ENCODE measurements at places on chromosomes 2 and 18. TPM values are rescaled to one million over a fixed set of nuclear protein-coding genes. Genes with fewer than 3 reads are reported as not detected.

- H3K27me3 ChIP-seq = no peaks in the 10 kb centered on the region
- H3K36me3 ChIP-seq = no peaks in the 10 kb centered on the region
- no peaks in the 10 kb centered on the region for H3K4me1 ChIP-seq
- H3K27ac ChIP-seq = no peak overlapping the region
- DNase-seq = no peak
Measured at GRCh38 chr18:75656035-75656434, 228.5 kb upstream of the SMIM21 start.

DNA sequence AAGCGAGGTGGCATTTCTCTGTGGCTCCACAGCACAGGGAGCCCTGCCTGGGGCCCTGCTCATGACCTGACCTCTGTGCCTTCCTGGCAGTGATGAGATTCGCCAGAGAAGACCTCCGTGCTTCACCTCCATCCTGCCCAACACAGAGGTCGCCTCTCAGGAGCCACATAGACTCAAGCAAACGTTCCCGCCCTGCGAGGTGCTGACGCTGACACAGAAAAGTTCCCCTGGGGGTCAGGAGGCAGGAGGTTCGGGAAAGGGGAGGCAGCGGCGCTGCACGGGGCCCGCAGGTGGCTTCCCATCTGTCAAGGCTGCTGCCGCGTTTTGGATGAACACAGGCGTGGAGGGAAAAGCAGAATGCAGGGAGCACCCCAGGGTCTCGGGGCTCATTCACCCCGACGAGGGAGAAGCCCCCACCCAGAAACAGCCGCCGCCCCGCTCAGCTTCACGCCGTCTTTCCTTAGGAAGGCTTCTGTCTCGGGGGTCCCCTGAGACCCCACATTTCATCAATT, 579.6 kb upstream of the SALL3 start:
- no peaks in the 10 kb centered on the region for H3K36me3 ChIP-seq
- H3K4me1 ChIP-seq = no peaks in the 10 kb centered on the region
- H3K27me3 ChIP-seq = no peaks in the 10 kb centered on the region
- DNase-seq = no peak
- no peak overlapping the region for H3K4me3 ChIP-seq

GRCh38 chr2:223109341-223109740, 57.4 kb downstream of the KCNE4 start:
- DNase-seq = no peak
- peaks cover 1% of the 10 kb centered on the region for H3K27me3 ChIP-seq
- no peaks in the 10 kb centered on the region for H3K4me1 ChIP-seq

- H3K4me3 ChIP-seq = no peak overlapping the region
- H3K27me3 ChIP-seq = no peaks in the 10 kb centered on the region
- H3K27ac ChIP-seq = no peak overlapping the region
- no peak for DNase-seq
Measured at GRCh38 chr2:177908824-177909223, 163.8 kb downstream of the PDE11A start.

DNA sequence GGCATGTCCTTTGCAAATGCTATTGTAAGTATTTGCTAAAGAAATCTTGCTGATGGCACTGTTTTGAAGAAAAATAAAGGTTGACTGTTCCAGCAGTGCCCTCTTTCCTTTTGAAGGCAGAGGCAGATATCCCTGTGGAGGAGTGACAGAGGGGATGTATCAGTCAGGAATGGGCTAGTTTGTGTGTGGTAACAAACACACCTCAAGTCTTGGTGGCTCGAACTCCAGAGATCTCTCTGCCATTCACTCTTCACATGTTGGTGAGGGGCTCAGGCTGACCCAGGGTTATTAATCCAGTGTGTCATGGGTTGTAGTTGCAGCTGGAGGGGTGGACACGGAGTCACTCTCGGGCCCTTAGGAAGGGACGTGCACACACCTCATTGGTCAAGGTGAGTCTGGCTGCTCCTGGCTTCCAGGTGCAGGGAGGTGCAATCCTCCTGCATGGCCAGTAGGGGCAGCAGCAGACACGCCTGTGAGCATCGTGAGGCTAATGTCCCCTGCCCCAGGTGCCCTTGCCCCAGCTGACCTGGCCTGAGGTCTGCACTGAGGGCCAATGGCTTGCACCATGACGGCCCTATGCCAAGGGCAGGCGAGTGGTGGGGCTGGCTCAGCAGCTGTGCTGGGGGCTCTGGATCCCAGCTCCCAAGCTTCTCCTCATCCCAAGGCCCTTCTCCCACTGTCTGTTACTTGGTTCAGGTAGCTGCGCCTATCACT, 146.5 kb downstream of the ASB1 start:
- DNase-seq = no peak
- no peak overlapping the region for H3K4me3 ChIP-seq
- no peak overlapping the region for H3K27ac ChIP-seq
- H3K4me1 ChIP-seq = no peaks in the 10 kb centered on the region
- no peaks in the 10 kb centered on the region for H3K27me3 ChIP-seq

DNA sequence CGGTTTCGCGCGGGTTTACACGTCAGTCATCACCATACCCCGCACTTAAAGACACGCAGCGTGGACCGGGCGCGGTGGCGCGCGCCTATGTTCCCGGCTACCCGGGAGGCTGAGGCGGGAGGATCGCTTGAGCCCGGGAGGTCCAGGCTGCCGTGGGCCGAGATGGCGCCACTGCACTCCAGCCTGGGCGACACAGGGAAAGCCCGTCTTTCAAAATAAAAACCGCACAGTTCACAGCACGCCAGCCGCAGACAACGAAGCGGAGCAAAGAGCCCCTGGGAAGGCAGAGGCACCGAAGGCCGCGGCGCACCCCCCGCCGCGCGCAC, 328 bp downstream of the DTYMK start:
- no peaks in the 10 kb centered on the region for H3K27me3 ChIP-seq
- peaks cover 28% of the 10 kb centered on the region for H3K4me1 ChIP-seq
- H3K27ac ChIP-seq = peak overlapping the region; percentile 24
- H3K4me3 ChIP-seq = peak overlapping the region; percentile 80
- no peak for DNase-seq

- H3K27me3 ChIP-seq = peaks cover 5% of the 10 kb centered on the region
- no peak overlapping the region for H3K27ac ChIP-seq
- H3K36me3 ChIP-seq = no peaks in the 10 kb centered on the region
- H3K4me3 ChIP-seq = no peak overlapping the region
- no peak for DNase-seq
Measured at GRCh38 chr2:191515551-191515950, 162.4 kb upstream of the NABP1 start.

DNA sequence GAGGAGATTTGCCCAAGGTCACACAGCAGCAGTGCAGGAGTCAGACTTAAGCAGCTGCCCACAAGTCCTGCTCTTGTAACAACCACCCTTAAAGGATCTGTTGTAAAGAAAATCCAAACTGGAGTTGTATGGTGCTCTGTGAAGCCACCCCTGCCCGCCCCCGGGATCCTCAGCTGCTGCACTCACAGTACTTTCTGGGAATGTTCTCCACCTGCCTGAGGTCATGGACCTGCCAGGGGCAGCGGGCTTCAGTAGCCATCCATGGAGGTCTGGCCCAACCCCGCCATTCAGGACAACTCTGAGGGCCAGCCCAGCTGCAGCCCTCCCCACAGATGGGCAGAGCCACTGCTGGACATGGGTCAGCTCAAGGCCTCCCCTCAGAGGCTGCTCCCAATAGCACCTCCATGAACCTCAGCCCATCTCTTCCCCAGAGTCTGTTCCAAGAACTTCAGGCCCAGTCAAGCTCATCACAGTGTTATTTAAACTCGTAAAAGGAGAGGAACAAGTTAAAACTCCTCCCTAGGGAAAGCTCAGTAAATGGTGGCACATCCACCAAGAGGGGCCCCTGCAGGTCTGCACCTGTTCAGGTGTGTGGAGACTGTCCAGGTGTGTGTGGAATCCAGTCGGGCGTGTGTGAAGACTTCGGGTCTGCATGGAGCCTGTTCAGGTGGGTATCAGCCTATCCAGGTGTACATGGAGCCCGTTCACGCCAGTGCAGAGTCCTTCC, 39.4 kb upstream of the GPC1 start:
- H3K4me3 ChIP-seq = no peak overlapping the region
- no peaks in the 10 kb centered on the region for H3K36me3 ChIP-seq
- H3K27me3 ChIP-seq = no peaks in the 10 kb centered on the region
- no peak for DNase-seq
- H3K4me1 ChIP-seq = no peaks in the 10 kb centered on the region
- H3K27ac ChIP-seq = no peak overlapping the region

Gene STAT4
- 15.1 TPM for total RNA-seq
